ENCODE measurements at places on chromosomes 12 and 14.

GRCh38 chr14:51430079-51430478 is 190.0 kb downstream of the TMX1 start:
- no peak for DNase-seq

DNA sequence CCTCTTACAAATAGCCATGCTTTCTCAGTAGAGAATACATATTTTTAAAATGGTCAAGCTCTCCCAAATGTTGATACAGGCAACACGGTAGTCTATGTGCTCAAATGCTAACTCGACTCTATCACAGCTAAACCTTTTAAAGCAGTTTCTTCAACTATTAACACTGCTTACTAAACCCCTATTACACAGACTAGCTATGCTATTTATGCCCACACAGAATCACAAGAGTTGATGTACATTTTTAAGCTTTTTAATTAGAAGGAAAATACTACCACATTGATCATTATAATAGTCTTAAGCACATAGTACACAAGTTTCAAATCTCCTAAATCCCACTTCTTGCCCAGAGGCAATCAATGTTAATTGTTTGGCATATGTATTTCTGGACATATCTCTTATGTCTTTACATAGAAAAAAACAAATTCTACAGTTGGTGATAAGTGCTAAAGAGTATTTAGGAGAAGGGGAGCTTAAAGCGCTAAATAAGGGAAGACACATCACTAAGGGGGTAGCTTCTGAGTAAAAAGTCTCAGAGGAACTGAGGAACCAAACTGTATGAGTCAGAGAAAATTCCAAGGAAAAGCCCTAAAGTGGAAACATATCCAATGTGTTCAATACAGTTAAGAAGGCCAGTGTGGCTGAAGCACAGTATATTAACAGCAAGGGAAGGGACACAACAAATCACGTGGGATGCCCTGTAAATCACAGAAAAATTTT is 13.7 kb downstream of the HNRNPC start:
- DNase-seq = no peak

DNA sequence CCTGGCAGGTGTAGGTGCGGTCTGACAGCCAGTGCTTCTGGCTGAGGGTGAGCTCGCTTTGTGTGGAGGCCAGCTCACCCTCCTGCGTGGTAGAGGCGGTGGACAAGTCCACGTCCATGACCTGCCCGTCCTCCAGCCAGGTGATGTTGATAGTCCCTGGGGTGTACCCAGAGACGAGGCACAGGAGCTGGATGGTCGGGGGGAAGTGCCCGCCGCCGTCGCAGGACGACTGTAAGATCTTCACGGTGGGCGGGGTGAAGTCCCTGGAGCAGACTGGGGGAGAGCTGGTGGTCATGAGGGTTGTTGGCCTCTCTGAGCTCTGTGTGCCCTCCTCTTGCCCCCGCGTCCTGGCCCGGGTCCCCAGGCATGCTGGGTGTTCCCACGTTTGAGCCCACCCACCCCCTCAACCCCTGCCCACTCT is 74.6 kb downstream of the TMEM121 start:
- DNase-seq = no peak

DNA sequence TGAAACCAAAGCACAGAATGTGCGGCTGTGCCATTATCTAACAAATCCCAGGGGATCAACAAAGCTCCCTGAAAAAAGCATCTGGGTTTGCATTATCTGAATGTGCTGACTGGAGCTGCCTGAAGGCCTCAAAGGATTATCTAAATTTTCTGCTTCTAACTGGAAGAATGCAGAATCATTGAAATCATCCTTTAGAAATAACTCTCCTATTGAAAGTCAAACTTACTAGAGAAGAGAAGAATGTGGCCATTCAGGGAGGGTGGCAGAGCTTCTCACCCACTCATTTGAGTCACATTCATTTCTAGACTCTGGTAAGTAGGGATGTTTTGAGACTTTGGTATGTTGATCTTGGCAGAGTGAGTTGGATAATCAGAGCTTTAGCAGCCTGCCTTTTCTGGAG is 220.6 kb upstream of the RGS6 start:
- DNase-seq = no peak

DNA sequence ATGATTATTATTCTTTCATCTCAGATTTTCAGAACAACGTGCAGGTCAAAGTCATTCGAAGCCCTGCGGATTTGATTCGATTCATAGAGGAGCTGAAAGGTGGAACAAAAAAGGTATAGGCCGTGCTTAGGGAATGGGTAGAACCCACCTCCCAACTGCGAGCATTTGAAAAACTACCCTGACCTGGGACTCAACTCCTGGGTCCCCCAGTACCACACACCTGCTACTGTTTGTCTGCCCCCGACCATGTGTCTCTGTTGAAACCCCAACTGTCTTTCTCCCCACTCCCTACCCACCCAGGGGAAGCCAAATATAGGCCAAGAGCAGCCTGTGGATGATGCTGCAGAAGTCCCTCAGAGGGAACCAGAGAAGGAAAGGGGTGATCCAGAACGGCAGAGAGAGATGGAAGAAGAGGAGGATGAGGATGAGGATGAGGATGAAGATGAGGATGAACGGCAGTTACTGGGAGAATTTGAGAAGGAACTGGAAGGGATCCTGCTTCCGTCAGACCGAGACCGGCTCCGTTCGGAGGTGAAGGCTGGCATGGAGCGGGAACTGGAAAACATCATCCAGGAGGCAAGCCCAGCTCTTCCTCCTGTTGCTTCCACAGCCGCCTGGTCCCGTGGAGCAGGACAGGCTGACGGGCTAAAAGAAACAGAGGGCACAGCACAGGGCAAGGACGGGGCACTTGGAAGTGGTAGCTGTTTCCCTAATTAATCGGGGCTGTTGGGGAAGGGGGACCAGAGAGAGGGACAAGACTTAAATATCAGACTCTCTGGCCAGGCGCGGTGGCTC is 20.5 kb downstream of the AGAP2 start:
- no peak for DNase-seq

GRCh38 chr12:106120519-106121105 is 18.1 kb downstream of the NUAK1 start:
- no peak for DNase-seq

DNA sequence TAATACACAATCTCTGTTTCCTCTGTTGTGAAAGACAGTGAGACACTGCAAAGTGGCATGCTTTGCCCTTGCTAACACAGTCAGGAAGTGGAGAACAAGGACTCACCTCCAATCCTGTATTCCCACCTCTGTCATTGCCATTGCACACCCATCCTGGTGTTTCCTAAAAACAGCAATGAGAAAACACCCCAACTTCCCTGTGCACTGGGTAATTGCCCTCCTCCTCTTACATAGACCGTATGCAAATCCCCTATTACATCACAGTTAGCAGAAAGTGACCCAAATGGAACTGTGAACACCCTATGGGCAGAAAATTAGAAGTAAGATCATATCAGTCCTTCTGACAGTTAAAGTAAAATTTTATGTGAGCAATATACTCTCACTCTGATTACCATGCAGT is 355.5 kb downstream of the BCL11B start:
- DNase-seq = no peak

DNA sequence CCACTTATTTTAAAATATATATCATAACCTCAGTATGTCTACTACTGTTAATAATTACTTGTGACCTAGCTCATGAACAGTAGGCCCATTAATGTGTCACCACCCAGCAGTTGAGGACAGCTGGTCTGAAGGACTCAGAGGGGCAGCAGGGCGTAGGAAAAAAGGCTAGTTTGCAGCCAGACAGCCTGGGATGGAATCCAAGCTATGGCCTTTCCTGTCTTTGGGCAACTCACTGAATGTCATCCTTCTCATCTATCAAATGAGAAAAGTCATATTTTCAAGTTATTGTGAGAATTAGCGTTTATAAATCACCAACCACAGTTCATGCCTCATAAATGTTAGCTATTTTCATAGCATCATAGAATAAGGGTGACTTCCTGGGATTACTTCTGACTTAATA is 12.3 kb downstream of the DENND5B start:
- no peak for DNase-seq

GRCh38 chr12:20212658-20213555 is 155.4 kb upstream of the PDE3A start:
- peak; percentile 90 for DNase-seq

- DNase-seq = no peak
Measured at GRCh38 chr12:113684908-113685782, 213.5 kb upstream of the LHX5 start.

Measured in GM23338 (cell line).